CD8-positive, alpha-beta memory T cell (primary cell): ENCODE measurements at places on chromosomes 13 and 19. TPM values are rescaled to one million over a fixed set of nuclear protein-coding genes. Genes with fewer than 3 reads are reported as not detected.

GRCh38 chr19:8610041-8610935 lies at the start of gene ADAMTS10:
Gene ADAMTS10 (minus strand): TSS chr19:8610715. CDS start chr19:8605710, 5,005 bp downstream.
- H3K4me3 ChIP-seq, result peak within 1 kb of the TSS; percentile 94

DNA sequence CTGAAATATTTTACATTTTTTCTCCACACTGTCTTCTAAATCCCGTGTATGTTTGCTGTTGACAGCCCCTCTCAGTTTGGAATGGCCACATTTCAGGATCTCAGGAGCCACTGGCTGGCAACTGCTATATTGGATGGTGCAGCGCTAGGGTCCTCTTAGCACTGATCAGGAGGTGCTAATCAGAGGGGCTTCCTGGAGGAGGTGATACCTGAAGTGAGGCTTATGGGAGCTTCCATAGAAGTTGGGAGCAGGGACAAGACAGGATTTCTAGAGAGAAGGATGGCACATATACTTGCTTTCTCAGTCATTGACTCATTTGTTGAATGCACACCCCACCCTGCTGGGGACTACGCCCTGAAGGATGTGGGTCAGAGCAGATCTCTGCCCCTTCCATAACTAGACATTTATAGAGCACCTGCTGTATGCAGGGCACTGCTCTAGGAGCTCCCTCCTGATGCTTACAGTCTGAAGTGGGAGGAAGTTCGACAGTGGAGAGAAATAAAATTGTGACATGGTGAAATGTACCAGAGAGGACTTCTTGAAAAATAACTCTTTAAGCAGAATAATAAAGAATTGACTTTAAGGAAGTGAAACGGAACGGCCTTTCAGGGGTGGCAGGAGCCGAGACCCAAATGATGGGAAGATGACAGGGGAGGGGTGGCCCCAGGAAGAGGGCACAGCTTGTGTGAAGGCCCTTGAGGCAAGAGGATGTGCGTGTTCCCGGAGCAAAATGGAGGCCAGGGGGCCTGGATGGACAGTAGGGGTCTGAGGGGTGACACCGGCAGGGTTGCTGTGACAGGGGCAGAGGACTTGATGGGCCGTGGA lies 13.1 kb downstream of the AP2A1 start:
- no peak for DNase-seq
- H3K27me3 ChIP-seq, result no peaks in the 10 kb centered on the region
- peaks cover 18% of the 10 kb centered on the region for H3K36me3 ChIP-seq

DNA sequence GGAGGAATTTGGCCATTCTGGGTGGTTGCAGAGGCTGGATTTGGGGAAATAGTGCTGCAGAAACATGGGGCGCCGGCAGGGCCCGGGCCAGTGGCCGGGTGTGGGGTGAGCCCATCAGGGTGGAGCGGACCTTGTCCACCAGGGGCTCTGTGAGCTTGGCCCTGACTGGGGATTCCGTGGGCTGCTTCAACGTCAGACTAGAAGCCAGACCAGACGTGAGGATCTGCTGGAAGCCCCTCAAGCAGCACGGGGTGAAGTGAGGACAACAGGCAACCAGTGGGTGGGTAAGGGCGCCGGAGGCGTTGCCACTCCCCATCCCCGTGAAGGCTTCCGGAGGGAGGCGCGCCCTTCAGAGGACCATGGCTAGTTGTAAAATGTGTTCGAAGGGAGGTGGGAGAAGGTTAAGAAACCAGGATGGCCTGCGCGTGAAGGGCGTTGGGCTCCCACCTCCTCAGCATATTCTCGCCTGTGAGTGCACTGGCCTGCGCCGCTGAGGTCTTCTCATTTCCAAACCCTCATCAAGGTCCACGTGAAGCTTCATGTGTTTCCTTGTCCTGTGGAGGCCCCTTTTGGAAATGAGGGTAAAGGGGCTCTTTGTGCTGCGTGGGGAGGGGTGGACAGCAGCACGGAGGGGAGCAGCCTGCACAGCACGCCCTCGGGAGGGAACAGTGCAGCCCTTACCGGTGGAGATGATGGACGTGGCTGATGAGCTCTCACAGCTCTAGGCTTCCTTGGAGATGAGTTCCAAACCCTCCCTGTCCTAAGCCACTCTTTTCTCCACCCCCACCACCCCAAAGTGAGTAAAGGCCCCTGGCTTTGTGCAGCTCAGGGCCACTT lies 8.3 kb downstream of the TEX29 start:
- H3K27ac ChIP-seq, result no peak overlapping the region
- DNase-seq, result no peak
- H3K4me3 ChIP-seq, result no peak overlapping the region
- no peaks in the 10 kb centered on the region for H3K27me3 ChIP-seq
- no peaks in the 10 kb centered on the region for H3K36me3 ChIP-seq
- H3K4me1 ChIP-seq, result no peaks in the 10 kb centered on the region

DNA sequence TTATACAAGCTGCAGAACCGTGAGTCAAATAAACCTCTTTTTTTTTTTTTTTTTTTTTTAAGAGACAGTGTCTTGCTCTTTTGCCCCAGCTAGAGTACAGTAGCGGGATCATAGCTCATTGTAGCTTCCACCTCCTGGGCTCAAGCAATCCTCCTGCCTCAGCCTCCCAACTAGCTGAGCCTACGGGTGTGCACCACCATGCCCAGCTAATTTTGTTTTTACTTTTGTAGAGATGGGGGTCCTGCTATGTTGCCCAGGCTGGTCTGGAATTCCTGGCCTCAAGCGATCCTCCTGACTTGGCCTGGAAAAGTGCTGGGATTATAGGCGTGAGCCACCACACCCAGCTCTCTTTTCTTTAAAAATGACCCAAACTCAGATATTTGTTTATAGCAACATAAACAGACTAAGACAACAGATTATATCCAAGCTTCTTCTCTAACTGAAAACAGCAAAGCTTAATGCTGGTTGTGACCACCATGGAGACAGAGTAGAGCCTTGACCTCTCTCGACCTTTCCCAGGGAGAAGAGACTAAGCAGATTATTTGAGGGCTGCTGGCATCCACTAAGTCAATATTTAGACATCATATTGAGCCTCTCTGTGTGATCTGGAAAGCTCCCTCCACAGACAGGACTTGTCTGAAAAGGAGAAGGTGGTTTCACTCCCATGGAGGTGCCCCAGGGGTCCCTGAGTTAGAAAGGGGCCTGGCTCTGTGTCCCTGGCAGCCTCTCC lies 150.0 kb downstream of the KCTD15 start:
- H3K27ac ChIP-seq, result no peak overlapping the region
- no peaks in the 10 kb centered on the region for H3K4me1 ChIP-seq
- DNase-seq, result no peak
- H3K36me3 ChIP-seq, result no peaks in the 10 kb centered on the region
- H3K27me3 ChIP-seq, result peaks cover 3% of the 10 kb centered on the region
- H3K4me3 ChIP-seq, result no peak overlapping the region

DNA sequence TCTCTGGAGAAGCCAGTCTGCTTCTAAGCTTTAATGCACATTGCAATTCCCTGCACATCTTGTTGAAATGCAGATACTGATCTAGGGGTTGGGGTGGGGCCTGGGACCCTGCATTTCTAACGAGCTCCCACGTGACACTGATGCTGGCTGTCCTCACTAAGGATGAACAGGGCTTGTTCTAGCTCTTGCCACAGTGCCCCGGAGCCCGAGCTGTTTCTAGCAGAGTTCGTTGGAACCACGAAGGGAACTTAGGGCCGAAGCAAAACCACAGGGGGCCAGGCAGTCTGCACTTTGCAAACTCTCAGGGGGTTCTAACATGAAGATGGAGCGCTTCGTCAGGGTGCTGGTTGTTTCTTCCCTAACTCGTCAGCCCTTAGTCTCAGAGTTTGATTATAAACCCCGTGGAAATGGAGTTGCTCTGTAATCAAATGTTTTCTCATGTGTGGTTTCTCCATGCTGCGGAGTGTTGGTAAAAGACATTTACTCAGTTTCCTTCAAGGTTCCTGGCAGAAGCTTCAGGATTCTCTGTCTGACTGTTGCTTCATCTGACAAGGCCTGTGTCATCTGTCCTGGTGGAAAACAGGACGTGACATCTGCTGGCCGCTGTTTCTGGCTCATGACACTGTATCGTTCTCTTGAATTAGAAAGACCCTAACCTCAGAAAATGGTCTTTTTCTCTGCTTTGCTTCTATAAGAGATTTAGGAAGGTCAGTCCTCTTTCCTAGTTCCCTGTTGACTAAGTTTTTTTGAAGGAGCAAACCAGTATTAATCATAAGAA lies 221.5 kb downstream of the TEX29 start:
- no peaks in the 10 kb centered on the region for H3K4me1 ChIP-seq
- H3K27me3 ChIP-seq, result no peaks in the 10 kb centered on the region
- no peak overlapping the region for H3K27ac ChIP-seq

- H3K4me1 ChIP-seq, result peaks cover 51% of the 10 kb centered on the region
- H3K27ac ChIP-seq, result peak overlapping the region; percentile 52
- DNase-seq, result no peak
- H3K4me3 ChIP-seq, result peak overlapping the region; percentile 30
- H3K27me3 ChIP-seq, result no peaks in the 10 kb centered on the region
These were observed 418.2 kb downstream of the KLF12 start for GRCh38 chr13:73715911-73716510.

DNA sequence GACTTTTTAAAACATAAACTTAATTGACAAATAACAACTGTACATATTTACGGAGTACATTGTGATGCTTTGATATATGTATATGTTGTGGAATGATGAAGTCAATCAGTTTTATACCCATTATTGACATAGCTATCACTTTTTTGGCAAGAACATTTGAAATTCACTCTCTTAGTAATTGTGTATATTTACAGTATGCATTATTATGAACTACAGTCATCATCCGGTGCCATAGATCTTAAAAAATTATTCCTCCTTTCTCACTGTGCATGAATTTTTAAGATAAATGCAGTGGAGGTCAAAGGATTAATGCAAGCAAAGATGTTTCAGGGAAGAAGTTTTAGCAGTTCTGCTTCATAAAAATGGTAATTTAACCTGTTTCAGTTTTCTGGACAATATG lies 8.0 kb upstream of the VN1R4 start:
- no peak for DNase-seq
- no peaks in the 10 kb centered on the region for H3K36me3 ChIP-seq
- no peaks in the 10 kb centered on the region for H3K4me1 ChIP-seq
- H3K27ac ChIP-seq, result no peak overlapping the region

- no peak overlapping the region for H3K27ac ChIP-seq
- DNase-seq, result no peak
- no peaks in the 10 kb centered on the region for H3K4me1 ChIP-seq
- H3K27me3 ChIP-seq, result no peaks in the 10 kb centered on the region
These were observed 1.4 kb downstream of the PEG3 start for GRCh38 chr19:56838909-56839651.

- H3K27ac ChIP-seq, result no peak overlapping the region
- no peaks in the 10 kb centered on the region for H3K27me3 ChIP-seq
- DNase-seq, result no peak
- peaks cover 8% of the 10 kb centered on the region for H3K4me1 ChIP-seq
- no peak overlapping the region for H3K4me3 ChIP-seq
These were observed 4.9 kb upstream of the ZC3H13 start for GRCh38 chr13:46057256-46058015.

DNA sequence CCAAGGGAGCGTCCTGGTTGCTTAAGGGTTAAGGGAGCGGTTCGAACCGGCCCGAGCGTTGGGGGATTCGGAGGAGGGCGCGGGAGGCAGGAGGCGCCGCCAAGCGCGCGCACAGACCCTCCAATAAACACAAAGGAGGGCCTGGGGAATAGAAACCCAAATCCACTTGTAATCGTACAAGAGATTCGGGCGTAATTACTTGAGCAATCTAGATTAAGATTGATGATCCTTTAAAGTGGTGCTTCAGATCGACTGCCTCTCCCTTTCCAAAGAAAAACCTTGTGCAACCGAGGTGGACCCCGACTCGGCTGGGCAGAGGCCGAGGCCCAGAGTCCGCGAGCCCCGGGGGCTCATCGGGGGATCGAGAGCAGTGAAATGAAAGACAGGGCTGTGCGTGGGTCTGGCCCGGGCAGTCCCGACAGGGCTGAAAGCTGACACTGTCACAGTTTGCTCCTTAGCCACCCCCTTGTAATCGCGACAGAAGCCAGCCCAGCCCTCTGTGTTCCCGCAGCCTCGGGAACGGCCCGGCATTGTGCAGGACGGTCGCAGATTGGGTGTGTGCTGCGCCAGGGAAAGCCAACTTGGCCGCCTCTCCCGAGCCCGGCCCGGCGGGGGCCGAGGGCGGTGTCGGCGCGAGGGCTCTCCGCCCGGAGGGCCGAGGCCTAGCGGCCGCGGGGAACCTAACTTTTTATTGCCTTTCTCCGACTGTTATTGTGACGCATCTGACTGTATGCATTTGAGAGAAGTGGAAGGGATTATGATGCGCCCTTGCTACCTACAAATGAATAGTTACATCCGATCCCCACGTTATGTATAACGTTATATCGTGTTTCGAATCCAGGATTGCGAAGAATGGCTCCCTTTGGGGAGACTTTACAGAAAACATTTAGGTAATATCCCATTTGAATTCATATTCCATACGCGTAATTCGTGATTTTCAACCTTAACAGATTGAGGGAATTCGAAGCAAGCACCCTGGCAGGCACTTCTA lies 5.5 kb downstream of the MAB21L1 start:
- H3K27ac ChIP-seq, result no peak overlapping the region
- DNase-seq, result no peak
- H3K4me1 ChIP-seq, result peaks cover 8% of the 10 kb centered on the region
- H3K4me3 ChIP-seq, result no peak overlapping the region
- H3K27me3 ChIP-seq, result peaks cover 9% of the 10 kb centered on the region
- H3K36me3 ChIP-seq, result no peaks in the 10 kb centered on the region

GRCh38 chr13:111923439-111923838 lies 143.5 kb upstream of the SOX1 start:
- H3K4me3 ChIP-seq, result no peak overlapping the region
- no peaks in the 10 kb centered on the region for H3K4me1 ChIP-seq
- H3K27me3 ChIP-seq, result no peaks in the 10 kb centered on the region
- no peak overlapping the region for H3K27ac ChIP-seq

GRCh38 chr13:25080773-25081172 lies 15.2 kb upstream of the PABPC3 start:
- H3K27me3 ChIP-seq, result no peaks in the 10 kb centered on the region
- H3K27ac ChIP-seq, result no peak overlapping the region
- H3K36me3 ChIP-seq, result no peaks in the 10 kb centered on the region
- H3K4me1 ChIP-seq, result no peaks in the 10 kb centered on the region

- H3K4me1 ChIP-seq, result no peaks in the 10 kb centered on the region
- H3K27me3 ChIP-seq, result no peaks in the 10 kb centered on the region
- H3K4me3 ChIP-seq, result no peak overlapping the region
- no peak for DNase-seq
- H3K27ac ChIP-seq, result no peak overlapping the region
- H3K36me3 ChIP-seq, result no peaks in the 10 kb centered on the region
These were observed 239.7 kb downstream of the FGF9 start for GRCh38 chr13:21910546-21910945.

GRCh38 chr13:25181597-25181996 lies 9.5 kb upstream of the AMER2 start:
- H3K4me3 ChIP-seq, result no peak overlapping the region
- no peak overlapping the region for H3K27ac ChIP-seq
- peaks cover 4% of the 10 kb centered on the region for H3K27me3 ChIP-seq

GRCh38 chr13:101529422-101529821 lies 76.9 kb downstream of the ITGBL1 start:
- H3K27me3 ChIP-seq, result no peaks in the 10 kb centered on the region
- H3K27ac ChIP-seq, result no peak overlapping the region
- no peak overlapping the region for H3K4me3 ChIP-seq
- no peaks in the 10 kb centered on the region for H3K36me3 ChIP-seq
- no peak for DNase-seq

The FAM216B gene
- not detected for polyA plus RNA-seq

The C19orf47 gene
- polyA plus RNA-seq, result 9.5 TPM

The HRC gene
- polyA plus RNA-seq, result not detected

The FOXA3 gene
- not detected for polyA plus RNA-seq
